ENCODE measurements at places on chromosomes 6 and 20. TPM values are rescaled to one million over a fixed set of nuclear protein-coding genes. Genes with fewer than 3 reads are reported as not detected.

Gene CDH26
- total RNA-seq = 0.66 TPM

GRCh38 chr6:153145591-153145990 is 14.5 kb upstream of the RGS17 start:
- H3K4me3 ChIP-seq = no peak overlapping the region
- no peak for DNase-seq
- H3K36me3 ChIP-seq = no peaks in the 10 kb centered on the region
- H3K4me1 ChIP-seq = no peaks in the 10 kb centered on the region
- H3K27ac ChIP-seq = no peak overlapping the region

Gene PLN
- total RNA-seq = not detected

DNA sequence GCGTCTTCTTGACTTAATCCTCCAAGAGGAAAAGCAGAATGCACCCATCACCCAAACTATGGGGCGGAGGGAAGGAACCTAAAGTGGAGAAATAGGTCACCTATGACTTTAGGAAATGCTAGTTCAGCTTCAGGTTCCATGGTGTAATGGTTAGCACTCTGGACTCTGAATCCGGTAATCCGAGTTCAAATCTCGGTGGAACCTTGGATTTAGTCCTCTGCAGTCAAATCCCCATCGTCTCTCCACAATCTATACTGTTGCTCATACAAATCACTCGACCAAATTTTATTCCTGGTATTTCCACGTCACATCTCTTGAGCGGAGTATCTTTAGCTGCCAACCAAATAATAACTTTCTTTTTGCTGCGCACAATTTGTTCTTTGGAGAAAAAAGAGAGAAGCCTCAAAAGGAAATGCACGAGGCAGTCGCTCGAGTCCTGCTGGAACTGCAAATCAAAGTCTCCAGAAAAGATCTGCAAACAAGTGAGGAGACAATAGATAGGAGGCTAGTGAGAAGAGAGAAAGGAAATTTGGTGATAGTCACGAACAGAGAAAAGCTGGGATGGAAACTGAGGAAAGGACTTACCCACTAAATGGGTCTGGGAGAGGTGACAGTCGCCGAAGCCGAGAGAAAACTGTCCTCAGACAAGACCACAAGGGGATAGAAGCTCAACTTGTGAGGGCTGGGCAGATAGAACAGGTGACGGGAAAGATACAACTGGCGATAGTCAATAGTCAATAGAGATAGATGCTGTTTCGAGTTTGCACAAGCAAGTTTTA is 16.6 kb downstream of the POM121L2 start:
- peaks cover 12% of the 10 kb centered on the region for H3K36me3 ChIP-seq
- no peak for DNase-seq
- H3K27me3 ChIP-seq = peaks cover 93% of the 10 kb centered on the region
- H3K4me1 ChIP-seq = peaks cover 16% of the 10 kb centered on the region

DNA sequence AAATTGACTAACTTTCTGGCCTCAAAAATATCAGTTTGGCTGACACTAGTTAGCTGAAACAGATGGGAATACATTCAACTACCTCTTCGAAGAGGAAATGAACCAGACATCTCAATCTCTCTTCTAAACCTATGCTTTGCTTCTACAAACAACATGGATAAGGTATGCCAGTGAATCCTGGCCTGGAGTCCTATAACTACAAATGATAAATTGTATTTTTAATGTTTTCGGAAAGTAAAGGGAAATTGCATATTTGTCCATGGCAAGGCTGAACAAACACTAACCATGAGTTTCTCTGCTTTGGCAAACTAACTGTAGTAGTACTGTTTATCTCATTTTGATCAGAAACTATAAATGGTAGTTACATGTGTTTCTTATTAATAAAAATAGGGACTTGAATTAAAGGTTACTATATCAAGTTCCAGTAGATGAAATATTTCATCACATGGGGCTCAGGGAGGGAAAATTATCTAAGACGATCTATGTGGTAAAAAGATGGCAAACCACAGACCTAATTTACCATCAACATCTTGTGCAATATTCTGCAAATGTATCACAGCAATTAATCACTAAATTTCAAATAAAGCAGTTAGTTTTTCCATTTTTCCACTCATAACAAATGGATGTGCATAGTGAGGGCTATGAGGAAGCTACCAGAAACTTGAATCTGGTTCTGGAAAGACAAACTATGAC is 76.8 kb downstream of the COL12A1 start:
- no peak overlapping the region for H3K27ac ChIP-seq
- H3K4me1 ChIP-seq = no peaks in the 10 kb centered on the region
- H3K4me3 ChIP-seq = no peak overlapping the region

- no peak overlapping the region for H3K27ac ChIP-seq
- H3K27me3 ChIP-seq = no peaks in the 10 kb centered on the region
- no peak overlapping the region for H3K4me3 ChIP-seq
- H3K36me3 ChIP-seq = peaks cover 1% of the 10 kb centered on the region
Observed at GRCh38 chr6:170268216-170269129, 22.4 kb downstream of the DLL1 start.

Gene MYCT1
- total RNA-seq = not detected

GRCh38 chr20:8798505-8798904 is 270.4 kb upstream of the PLCB4 start:
- peaks cover 2% of the 10 kb centered on the region for H3K36me3 ChIP-seq
- H3K27me3 ChIP-seq = peaks cover 4% of the 10 kb centered on the region
- H3K4me3 ChIP-seq = no peak overlapping the region
- DNase-seq = no peak

- peaks cover 54% of the 10 kb centered on the region for H3K4me1 ChIP-seq
- H3K27me3 ChIP-seq = no peaks in the 10 kb centered on the region
- peak; percentile 34 for DNase-seq
- H3K4me3 ChIP-seq = no peak overlapping the region
- H3K36me3 ChIP-seq = peaks cover 37% of the 10 kb centered on the region
Observed at GRCh38 chr6:35368038-35368887, 25.9 kb downstream of the PPARD start.

DNA sequence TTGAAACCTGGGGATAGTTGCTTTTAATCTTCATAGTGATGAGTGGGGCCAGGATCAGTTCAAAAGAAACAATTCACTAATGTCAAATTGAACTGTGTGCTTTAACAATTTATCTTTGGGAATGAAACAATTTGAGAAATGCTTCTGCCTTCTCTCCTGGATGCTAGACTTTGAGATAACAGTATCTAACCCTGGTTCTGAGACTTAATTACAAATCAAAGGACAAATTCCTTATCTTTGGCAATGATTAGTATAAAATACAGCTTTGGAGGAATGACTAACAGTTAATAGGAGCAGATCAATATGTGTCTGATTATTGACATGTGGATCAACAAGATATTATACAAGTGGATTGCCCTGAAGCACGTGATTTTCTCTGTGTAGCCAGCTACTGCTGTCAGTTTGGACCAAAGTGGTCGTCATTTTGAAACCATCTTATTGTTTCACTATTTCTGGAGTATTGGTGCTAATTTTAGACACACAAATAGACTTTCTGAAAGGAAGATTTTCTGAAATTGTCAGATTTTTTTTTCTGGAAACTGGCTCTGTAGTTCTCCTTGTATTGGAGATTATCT is 6.2 kb upstream of the FLRT3 start:
- no peaks in the 10 kb centered on the region for H3K36me3 ChIP-seq
- no peak for DNase-seq
- H3K27me3 ChIP-seq = no peaks in the 10 kb centered on the region
- H3K4me3 ChIP-seq = no peak overlapping the region

- H3K4me1 ChIP-seq = peaks cover 11% of the 10 kb centered on the region
- H3K27me3 ChIP-seq = no peaks in the 10 kb centered on the region
- no peak overlapping the region for H3K27ac ChIP-seq
- peak; percentile 32 for DNase-seq
Observed at GRCh38 chr6:34189806-34190503, 44.1 kb upstream of the GRM4 start.

- peaks cover 42% of the 10 kb centered on the region for H3K27me3 ChIP-seq
- H3K36me3 ChIP-seq = no peaks in the 10 kb centered on the region
- DNase-seq = no peak
- H3K4me1 ChIP-seq = no peaks in the 10 kb centered on the region
- no peak overlapping the region for H3K4me3 ChIP-seq
- no peak overlapping the region for H3K27ac ChIP-seq
Observed at GRCh38 chr6:87879132-87879861, 168.3 kb upstream of the SPACA1 start.

GRCh38 chr6:39958947-39959346 is 24.7 kb upstream of the MOCS1 start:
- no peaks in the 10 kb centered on the region for H3K36me3 ChIP-seq
- H3K4me1 ChIP-seq = no peaks in the 10 kb centered on the region
- no peak overlapping the region for H3K4me3 ChIP-seq
- H3K27ac ChIP-seq = no peak overlapping the region
- no peak for DNase-seq
- H3K27me3 ChIP-seq = peaks cover 24% of the 10 kb centered on the region

GRCh38 chr6:119347466-119348095 is 2.0 kb downstream of the MAN1A1 start:
- peak overlapping the region; percentile 92 for H3K4me3 ChIP-seq
- peaks cover 31% of the 10 kb centered on the region for H3K36me3 ChIP-seq
- no peaks in the 10 kb centered on the region for H3K27me3 ChIP-seq
- peak overlapping the region; percentile 87 for H3K27ac ChIP-seq

DNA sequence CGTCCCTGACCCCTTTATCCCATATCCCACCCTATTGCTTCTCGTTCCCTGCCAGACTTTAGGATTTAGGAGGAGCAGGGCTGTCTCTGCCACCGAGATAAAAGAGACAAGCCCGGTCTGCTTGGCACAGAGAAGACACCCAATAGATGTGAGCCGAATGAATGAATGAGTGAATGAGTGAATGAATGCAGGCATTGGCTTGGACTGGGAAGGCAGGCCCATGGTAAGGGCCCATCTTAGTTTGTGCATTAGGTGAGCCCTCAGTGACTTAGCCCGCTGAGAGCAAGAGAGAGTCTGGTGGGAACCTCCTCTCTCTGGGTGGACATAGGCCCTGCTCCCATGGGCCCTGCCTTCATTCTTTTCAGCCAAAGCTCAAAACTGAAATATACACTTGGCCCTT is 879 bp upstream of the BPIFB6 start:
- no peaks in the 10 kb centered on the region for H3K27me3 ChIP-seq
- H3K36me3 ChIP-seq = peaks cover 2% of the 10 kb centered on the region
- no peak for DNase-seq
- no peak overlapping the region for H3K4me3 ChIP-seq
- no peaks in the 10 kb centered on the region for H3K4me1 ChIP-seq
- no peak overlapping the region for H3K27ac ChIP-seq

DNA sequence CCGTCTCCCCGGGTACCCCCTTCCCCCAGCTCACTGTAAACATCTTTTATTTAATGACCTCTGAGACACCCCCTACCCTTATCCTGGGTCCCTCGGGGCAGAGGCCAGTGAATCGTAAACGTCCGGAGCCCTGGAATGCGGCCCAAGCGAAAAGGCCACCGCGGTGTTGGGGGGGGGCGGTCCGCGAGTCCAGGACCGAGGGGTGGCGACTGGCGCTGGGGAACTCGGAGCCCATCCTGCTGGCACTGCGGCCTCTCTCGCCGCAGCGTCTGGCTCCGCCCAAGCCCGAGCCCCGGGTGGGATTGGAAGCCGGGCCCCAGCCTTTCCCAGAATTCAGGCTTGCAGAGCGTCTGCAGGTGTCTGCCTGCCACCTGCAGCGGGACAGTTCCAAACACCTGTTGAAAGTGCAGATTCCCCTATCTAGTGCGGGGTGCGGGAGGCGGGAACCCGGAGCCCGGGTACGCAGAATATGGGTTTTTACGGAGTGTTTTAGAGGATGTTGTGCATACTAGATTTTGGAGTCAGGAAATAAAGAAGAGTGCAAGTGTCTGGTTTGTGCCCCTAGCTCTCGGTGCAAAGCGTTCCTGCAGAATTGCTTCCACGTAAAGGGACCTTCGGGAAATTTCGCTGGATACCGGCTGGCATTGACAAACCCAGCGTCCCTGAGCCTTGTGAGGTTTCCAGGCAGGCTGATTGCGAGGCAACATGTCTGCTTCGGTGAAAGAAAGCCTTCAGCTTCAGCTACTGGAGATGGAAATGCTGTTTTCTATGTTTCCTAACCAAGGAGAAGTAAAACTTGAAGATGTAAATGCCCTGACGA is 800 bp downstream of the RWDD2A start:
- no peaks in the 10 kb centered on the region for H3K27me3 ChIP-seq
- peak; percentile 23 for DNase-seq
- H3K27ac ChIP-seq = no peak overlapping the region
- no peaks in the 10 kb centered on the region for H3K36me3 ChIP-seq
- peaks cover 33% of the 10 kb centered on the region for H3K4me1 ChIP-seq

Gene KCNQ5
- total RNA-seq = 15.8 TPM

DNA sequence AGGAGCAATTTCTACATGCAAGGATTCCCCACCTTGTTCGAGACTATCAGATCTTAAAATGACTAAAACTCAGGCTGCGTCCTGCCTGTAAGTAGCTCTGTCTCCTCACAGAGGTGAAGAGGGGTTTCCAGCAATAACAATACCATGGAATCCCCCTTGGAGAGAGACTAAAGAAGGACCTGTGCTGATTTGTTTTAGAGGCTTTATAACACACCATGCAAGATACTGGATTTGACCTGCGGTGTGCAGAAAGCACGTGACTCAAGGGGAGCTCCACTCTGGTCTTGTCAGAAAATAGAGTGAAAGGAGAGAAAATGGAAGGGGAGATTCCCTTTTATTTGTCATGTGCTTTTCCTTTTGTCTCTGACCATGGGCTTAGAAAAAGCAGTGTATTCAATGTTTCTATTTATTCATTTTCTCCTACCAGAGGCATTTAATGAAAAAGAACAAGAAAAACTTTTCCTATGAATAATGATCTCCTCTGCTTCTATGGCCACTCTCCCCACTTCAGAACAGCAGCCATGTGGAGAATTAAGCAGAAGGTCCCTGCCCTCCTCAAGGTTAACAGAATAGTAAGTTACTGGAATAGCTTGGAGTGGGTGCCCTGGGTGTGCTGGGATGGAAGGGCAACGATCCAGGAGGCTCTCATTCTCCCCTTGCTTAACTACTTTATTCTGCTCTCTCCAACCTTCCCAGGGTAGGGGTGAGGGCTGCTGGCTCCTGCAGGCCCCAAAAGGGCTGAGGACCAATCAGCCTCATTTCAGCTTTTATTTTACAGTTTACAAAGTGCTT is 19.2 kb upstream of the MRPS10 start:
- H3K27ac ChIP-seq = no peak overlapping the region
- no peaks in the 10 kb centered on the region for H3K27me3 ChIP-seq
- H3K4me1 ChIP-seq = peaks cover 1% of the 10 kb centered on the region
- no peaks in the 10 kb centered on the region for H3K36me3 ChIP-seq

DNA sequence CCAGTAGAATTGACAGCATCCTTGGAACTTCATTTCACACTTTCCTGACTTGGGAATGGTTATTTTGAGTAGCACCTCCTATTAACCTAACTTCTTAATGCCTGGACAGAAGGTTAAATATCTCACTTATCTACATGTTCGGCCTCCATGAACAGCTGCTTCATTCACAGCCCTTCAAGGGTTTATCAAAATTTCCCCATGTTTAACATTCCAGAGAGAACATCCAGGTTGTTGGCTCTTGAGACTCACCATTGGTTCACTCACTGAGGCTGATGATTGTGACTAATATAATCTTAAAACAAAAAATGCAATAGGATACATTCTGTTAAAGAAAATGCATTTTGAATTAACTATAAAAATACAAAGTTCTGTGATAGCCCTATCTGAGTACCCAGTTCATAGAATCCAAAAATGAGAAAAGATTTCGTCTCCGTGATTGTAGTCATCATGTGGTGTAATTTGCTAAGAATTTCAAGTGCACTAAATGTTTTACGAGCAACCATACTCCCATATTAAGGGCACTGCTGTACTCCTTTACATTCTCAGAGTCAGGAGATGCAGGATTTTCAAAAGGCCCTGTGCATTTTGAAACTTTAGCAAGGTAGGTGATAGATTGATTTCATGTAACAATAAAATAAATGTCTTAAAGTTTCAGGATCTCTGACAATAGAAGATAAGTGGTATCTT is 260.6 kb upstream of the TAB2 start:
- no peaks in the 10 kb centered on the region for H3K27me3 ChIP-seq
- H3K4me3 ChIP-seq = no peak overlapping the region
- H3K27ac ChIP-seq = no peak overlapping the region
- peaks cover 32% of the 10 kb centered on the region for H3K4me1 ChIP-seq

GRCh38 chr6:27795697-27796494 is 116.3 kb downstream of the OR2B2 start:
- H3K27ac ChIP-seq = peak overlapping the region; percentile 56
- peak overlapping the region; percentile 22 for H3K4me3 ChIP-seq
- DNase-seq = peak; percentile 32
- H3K36me3 ChIP-seq = no peaks in the 10 kb centered on the region

Measured in activated naive CD8-positive, alpha-beta T cell treated with anti-CD3 and anti-CD28 coated beads for 36 hours (primary cell).